ENCODE measurements at places on chromosomes 12 and 14. TPM values are rescaled to one million over a fixed set of nuclear protein-coding genes. Genes with fewer than 3 reads are reported as not detected.

The CACNA2D4 gene
- total RNA-seq: not detected

The ABCD4 gene
- 21.2 TPM for total RNA-seq

The MORN3 gene
- total RNA-seq: 3.3 TPM

The KRT74 gene
- not detected for total RNA-seq

GRCh38 chr14:21525962-21526671, at the start of gene SALL2:
Gene SALL2, minus strand, starts transcription at chr14:21526346. Its CDS starts 219 bp downstream, at chr14:21526127.
- DNase-seq: peak; percentile 55

DNA sequence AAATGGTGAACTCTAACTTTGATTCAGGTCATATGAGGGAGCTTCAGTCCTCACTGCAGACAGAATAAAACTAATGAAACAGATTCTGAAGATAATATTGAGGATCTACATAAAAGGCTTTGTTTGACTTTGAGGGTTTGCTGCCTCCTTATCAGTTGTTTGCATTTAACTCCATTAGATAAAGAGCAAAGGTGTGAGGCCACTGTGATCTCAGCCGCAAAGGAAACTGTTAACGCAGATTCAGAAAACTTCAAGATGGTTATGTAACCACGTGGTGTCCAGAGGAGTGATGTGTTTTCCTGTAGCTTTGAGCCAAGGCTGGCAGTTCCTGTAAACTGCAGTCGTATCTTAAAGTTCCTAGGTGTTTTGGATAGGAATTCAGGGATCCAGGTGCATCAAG, 67.8 kb downstream of the METTL25 start:
- no peak for DNase-seq

DNA sequence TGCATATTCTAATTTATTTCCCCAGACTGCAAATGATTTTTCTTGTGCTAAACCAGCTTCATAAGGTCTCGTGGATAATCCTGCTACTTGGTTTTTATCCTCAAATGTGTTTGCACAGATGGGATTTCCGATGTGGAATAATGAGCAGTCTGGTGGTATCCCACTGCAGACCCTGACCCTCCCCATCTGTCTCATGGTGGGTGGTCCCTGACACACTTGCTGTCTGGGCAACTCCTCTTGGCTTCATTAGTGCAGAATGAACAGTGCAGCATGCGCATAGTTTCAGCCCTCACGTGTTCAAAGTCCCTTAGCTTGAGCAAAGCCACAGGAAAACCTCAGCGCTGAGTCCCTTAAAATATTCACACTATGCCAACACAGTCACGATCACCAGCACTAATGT, 996.5 kb downstream of the AACS start:
- no peak for DNase-seq

DNA sequence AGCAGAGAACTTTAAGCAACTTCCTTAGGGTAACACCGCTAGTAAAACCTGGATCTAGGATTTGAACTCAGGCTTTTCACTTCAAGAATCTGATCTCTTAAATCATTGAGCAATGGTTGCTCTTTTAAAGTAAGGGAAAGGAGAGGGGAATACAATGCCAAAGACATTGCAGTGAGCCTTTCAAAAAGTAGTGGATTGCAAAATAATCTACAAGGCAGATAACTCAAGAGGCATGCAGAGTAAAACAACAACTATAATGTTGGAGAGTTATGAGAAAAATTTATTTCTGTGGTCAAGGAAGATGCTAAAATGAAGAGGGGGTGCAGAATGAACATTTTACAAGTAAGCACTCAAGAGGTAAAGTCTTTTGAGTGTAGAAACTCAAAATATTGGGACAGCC, 432.6 kb downstream of the C12orf50 start:
- no peak for DNase-seq

- no peak for DNase-seq
Measured at GRCh38 chr14:103337794-103338193, 3.8 kb downstream of the EIF5 start.

- DNase-seq: no peak
Measured at GRCh38 chr12:107066691-107067090, 26.7 kb downstream of the CRY1 start.

GRCh38 chr12:9943240-9943639, 11.1 kb upstream of the CLEC2A start:
- no peak for DNase-seq

DNA sequence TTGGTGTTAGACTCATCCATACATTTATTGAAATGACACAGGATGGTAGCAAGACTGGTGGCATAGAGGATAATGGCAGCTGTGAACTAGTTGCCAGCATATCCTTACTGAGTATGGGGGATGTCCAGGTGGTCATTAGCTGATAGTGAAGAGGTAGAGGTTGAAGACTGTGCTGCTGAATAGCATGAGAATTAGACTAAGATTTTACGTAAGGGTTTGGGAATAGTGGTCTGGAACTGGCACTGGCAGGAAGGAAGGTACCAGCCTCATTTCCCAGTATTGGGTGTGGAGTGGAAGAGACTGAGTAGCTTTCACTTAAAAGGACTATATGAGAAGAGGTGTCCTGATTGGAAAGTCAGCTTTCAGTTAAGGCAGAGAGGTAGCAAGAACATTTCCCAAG, 6.5 kb downstream of the ERC1 start:
- DNase-seq: no peak

DNA sequence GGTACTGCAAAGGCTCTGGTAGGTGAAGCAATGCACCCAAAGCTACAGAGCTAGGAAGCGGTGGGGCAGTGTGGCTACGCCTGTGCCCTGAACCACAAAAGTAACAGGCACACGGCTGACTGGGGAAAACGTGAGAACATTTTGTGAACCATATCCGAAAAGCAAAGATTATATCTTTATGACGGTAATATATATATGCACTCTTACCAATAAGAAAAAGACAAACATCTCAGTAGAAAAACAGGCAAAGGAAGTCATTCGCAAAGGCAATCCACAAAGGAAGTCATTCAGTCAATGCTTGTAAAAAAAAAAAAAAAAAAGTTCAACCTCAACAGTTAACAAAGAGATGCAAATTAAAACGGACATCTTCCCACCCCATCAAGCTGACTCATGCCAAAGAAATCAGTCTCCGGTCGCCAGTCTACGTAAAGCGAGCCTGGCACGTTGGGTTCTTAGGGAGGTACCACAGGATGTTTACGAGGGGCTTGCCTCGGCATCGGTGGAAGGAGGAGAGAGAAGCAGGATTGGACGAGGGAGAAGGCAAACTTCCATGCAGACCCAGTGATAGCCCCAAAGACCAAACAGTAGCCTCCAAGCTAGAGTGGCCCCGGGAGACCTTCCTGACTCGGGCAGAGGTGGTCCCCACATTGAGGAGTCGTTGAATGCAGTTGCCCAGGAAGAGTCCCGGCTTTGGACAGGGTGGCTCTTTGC, 39.4 kb upstream of the PPP2R5C start:
- no peak for DNase-seq

GRCh38 chr12:96769400-96769799, 137.7 kb upstream of the NEDD1 start:
- no peak for DNase-seq

Data from frontal cortex (tissue), 4 donors.